GM10248 (cell line): ENCODE measurements at places on chromosomes 2 and 18.

GRCh38 chr2:231991664-231992063, 30.2 kb downstream of the DIS3L2 start:
- DNase-seq = no peak

DNA sequence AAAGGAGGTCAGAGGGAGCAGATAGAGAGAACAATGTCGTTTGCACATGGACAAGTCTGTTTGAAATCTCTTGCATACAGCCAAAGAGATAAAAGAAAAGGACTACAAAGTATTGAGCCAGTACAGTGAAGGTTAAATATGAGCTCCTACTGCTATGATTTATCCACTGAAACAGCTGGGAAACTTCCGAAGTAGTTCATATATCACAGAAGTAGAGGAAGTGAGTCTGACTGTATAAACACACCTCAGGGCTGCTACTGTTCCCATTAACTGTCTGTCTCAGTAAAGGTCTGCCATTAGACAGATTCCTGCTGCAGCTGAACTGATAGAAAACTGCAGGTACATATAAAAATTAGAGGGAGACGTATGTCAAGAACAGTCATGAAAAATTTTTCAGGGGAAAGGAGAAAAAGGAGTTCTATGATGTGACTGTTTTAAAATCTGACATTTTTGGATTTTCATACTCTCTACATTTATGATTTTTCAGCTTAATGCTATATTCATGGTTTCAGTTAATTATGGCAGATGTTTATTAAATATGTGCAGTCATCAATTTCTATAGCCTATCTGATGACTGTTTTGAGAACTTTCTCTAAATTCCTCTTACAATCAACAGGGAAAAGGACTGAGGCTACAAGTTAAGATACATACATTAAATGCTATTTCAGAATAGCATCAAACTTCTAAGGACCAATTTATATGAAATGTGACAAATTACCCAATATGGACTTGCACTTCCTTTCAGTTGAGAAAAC, 364.7 kb downstream of the ERBB4 start:
- DNase-seq = no peak

- no peak for DNase-seq
Observed at GRCh38 chr18:38032516-38032915, 466.9 kb upstream of the CELF4 start.

GRCh38 chr2:65914244-65914786, 481.9 kb upstream of the SPRED2 start:
- no peak for DNase-seq

GRCh38 chr2:226514895-226515294, 284.7 kb downstream of the IRS1 start:
- no peak for DNase-seq

- no peak for DNase-seq
Observed at GRCh38 chr2:39142904-39143605, 22.2 kb upstream of the SOS1 start.

DNA sequence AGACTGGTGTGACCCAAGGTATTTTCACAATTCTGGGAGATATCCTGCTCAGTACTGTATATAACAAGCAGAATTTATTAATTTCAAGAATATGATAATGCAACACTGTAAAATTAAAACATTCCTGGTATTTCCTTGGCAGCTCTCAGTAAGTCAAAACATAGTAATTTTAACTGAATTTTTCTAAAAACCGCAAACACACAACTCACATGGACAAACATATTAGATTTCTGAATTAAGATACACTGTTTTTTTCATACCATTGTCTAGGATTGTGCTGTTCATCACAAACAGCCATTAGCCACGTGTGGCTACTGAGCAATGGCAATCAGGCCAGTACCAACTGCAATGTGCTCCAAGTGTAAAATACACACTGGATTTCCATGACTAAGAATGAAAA, 29.6 kb downstream of the LPIN2 start:
- no peak for DNase-seq

DNA sequence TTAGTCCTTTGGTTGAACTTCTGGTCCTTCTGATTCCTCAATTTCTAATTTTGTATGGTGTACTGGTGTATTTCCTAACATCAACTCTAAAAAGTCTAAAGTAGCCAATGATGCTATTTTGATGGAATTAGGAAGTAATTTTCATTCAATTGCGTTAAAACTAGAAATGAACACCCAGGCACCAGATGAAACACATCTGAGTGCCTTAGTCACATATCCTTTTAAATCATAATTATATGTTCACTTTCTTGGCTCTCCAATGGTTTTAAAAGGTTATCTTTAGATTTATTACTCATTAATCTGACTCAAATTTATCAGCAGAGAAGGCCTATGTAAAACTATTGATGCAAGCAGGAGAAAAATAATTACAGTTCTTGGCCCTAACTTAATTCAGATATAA, 119.7 kb downstream of the GAREM1 start:
- DNase-seq = no peak

DNA sequence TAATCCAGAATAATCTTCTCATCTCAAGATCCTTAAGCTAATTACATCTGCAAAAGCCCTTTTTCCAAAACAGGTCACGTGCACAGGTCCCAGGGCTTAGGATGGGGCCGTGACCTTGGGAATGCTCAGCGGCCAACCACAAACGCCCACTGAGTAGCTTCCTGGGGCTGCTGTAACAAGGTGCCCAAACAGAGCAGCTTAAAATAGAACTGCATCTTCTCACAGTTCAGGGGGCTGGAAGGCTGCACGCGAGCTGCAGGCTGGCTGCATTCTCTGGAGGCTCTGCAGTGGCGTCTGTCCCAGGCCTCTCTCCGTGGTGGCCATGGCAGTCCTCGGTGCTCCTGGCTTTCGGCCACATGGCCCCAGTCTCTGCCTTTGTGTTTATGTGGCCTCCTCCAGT, 31.9 kb downstream of the ADI1 start:
- no peak for DNase-seq
